Mesothelial cell of epicardium (in vitro differentiated cells): ENCODE measurements at places on chromosomes 2 and 18. TPM values are rescaled to one million over a fixed set of nuclear protein-coding genes. Genes with fewer than 3 reads are reported as not detected.
A peak's percentile ranks its signal among the peaks of the same experiment; 100 is the strongest.

Gene TMEM182
- 7.1 to 9.1 TPM (median 8.0 TPM) in 3 replicates for total RNA-seq

Gene OSBPL6
- 2.1 to 3.1 TPM (median 2.8 TPM) in 3 replicates for total RNA-seq

Gene LOXL3
- 20.3 to 26.7 TPM (median 21.9 TPM) in 3 replicates for total RNA-seq

Gene GDF7
- 3.0 to 3.2 TPM (median 3.1 TPM) in 3 replicates for total RNA-seq

Gene SPATA3
- not detected in 3 replicates for total RNA-seq

Gene LRP1B
- total RNA-seq, result 1.7 to 1.9 TPM (median 1.8 TPM) in 3 replicates

Gene SERPINB2
- total RNA-seq, result 1.00 to 1.4 TPM (median 1.2 TPM) in 3 replicates

Gene IL1RL1
- 0.09 to 0.18 TPM in 2 of 3 replicates, not detected in the other for total RNA-seq

Gene CAVIN2
- total RNA-seq, result 0.72 to 0.96 TPM (median 0.80 TPM) in 3 replicates

Gene PAX8
- total RNA-seq, result 0.13 to 0.31 TPM in 2 of 3 replicates, not detected in the other

Gene SLC23A3
- total RNA-seq, result 1.6 to 2.6 TPM (median 1.7 TPM) in 3 replicates

Gene SAG
- total RNA-seq, result not detected in 3 replicates

Gene CIB4
- total RNA-seq, result not detected in 3 replicates

Gene SCG2
- total RNA-seq, result 2.0 to 2.3 TPM (median 2.0 TPM) in 3 replicates

Gene ARHGAP25
- total RNA-seq, result 1.2 to 1.4 TPM (median 1.3 TPM) in 3 replicates

- H3K36me3 ChIP-seq, result peaks cover 5% of the 10 kb centered on the region
- H3K4me1 ChIP-seq, result peaks cover 3% of the 10 kb centered on the region
- no peak overlapping the region for H3K4me3 ChIP-seq
- H3K27me3 ChIP-seq, result no peaks in the 10 kb centered on the region
- H3K27ac ChIP-seq, result no peak overlapping the region
Observed at GRCh38 chr2:96241900-96242611, 23.7 kb downstream of the TMEM127 start.

DNA sequence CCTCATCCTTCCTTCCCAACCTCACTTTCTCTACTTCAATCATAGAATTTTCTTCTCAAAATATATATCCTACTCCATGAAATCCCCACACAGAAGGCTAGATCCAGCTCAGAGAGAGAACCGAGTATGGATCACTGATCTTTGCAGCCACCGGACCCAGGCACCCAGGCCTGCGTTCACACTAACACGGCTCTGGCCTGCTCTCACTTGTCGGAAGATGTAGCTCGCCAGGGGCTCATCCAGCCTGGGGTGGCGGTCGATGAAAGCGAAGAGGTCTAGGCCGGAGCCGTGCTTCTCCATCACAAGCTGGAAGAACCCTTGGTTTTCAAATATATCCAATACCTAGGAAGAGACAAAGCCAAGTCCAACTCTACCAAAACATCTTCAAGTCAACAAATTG is 12.7 kb upstream of the MTERF4 start:
- H3K27me3 ChIP-seq, result no peaks in the 10 kb centered on the region
- no peaks in the 10 kb centered on the region for H3K4me1 ChIP-seq
- H3K4me3 ChIP-seq, result no peak overlapping the region
- no peak overlapping the region for H3K27ac ChIP-seq
- H3K36me3 ChIP-seq, result no peaks in the 10 kb centered on the region

GRCh38 chr2:55408098-55408882 is 11.4 kb downstream of the CCDC88A start:
- H3K4me1 ChIP-seq, result no peaks in the 10 kb centered on the region
- DNase-seq, result no peak
- no peaks in the 10 kb centered on the region for H3K27me3 ChIP-seq

DNA sequence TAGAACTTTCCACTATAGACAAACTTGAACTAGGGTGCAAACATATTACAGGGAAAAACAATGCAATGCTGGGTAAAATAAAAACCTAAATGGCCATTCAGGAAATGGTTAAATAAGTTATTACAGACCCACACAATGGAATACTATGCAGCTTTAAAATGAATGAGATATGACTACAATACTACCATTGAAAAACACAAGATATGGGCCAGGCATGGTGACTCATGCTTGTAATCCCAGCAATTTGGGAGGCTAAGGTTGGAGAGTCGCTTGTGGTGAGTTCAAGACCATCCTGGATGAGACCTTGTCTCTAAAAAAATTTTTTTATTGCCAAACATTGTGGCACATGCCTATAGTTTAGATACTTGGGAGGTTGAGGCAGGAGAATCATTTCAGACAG is 6.8 kb downstream of the PECR start:
- DNase-seq, result no peak
- no peaks in the 10 kb centered on the region for H3K27me3 ChIP-seq
- no peak overlapping the region for H3K4me3 ChIP-seq
- H3K4me1 ChIP-seq, result no peaks in the 10 kb centered on the region

DNA sequence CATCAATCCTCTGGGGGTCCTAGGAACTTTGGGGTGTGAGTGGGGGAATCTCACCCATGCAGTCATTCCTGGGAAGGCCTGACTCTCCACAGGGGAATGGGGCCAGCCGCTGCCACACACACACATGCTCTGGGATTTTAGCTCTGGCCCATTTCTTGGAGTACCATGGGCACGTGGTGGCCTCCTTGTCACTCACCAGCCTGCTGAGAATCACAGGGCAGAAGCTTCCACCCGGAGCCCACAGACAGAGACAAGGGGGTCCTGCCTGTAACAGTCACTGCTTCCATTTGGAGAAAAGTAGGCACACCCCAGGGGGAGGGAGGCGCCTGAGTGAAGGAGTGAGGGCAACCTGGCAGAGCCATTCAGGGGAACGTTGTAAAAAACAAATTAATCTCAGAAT is 48.8 kb downstream of the TWIST2 start:
- no peaks in the 10 kb centered on the region for H3K36me3 ChIP-seq
- H3K27ac ChIP-seq, result peak overlapping the region; percentile 9
- H3K4me1 ChIP-seq, result peaks cover 30% of the 10 kb centered on the region
- no peak for DNase-seq

DNA sequence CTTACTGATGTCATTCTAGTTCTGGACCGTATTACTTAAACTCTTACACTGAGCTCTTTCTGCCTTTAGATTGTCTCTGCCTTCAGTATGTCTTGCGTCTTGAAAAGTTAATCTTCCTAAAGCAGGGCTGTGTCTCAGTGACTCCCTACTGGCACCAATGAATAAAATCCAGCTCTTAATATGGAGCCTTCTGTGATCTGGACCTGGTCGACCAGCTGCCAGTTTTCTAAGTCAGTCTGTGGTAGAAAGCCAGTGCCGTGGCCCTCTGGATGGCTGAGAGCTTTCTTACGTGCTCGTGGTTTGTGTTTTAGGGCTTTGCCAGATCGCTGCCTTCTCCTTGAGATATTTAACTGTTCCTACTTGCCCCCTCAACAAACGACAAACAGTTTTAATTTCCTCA is 26.8 kb downstream of the ZNF407 start:
- H3K27ac ChIP-seq, result no peak overlapping the region
- no peak for DNase-seq
- H3K4me1 ChIP-seq, result peaks cover 20% of the 10 kb centered on the region
- no peaks in the 10 kb centered on the region for H3K27me3 ChIP-seq
- no peak overlapping the region for H3K4me3 ChIP-seq

DNA sequence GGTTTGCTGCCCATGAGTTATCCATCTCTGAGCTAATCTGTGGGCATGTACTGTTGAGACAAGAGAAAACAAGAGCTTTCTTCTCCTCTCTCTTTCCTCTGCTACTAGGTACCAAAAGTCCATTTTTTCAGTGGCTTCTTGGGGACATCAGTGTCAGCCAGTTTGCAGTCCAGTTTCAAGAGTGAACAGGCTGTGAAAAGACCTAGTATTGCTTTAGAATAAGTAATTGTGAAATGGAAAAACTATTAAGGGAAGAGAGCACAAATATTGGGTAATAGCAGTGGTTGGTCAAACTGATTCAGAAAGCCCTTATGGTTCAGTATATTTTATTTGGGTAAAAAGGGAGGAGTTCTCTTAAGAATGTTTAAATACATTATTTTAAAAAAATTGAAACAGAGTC is 33.0 kb upstream of the MEP1B start:
- no peak for DNase-seq
- H3K27ac ChIP-seq, result no peak overlapping the region

GRCh38 chr2:79670198-79670597 is 157.3 kb downstream of the CTNNA2 start:
- H3K36me3 ChIP-seq, result no peaks in the 10 kb centered on the region
- H3K27ac ChIP-seq, result no peak overlapping the region
- peak; percentile 31 for DNase-seq
- H3K27me3 ChIP-seq, result no peaks in the 10 kb centered on the region
- H3K4me1 ChIP-seq, result no peaks in the 10 kb centered on the region

DNA sequence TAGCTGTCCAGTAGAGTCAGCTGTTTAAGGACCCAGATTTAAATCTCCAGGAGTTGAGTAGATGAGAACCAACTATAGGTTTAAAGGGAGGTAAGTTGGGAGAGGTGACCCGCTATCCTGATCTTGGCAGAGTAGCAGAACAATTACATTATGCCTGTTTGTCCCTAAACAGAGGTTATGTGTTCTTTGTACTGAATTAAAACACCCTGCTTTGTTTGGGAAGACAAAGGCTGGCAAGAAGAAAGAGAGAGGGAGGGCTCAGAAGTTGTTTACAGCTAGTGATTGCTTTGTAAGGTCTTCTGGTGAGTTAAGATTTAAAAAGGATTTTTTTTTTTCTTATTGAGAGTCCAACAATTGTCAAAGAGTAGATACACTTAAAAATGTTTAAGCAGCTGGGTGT is 37.3 kb downstream of the USP14 start:
- no peaks in the 10 kb centered on the region for H3K4me1 ChIP-seq
- H3K27me3 ChIP-seq, result no peaks in the 10 kb centered on the region
- peaks cover 35% of the 10 kb centered on the region for H3K36me3 ChIP-seq

GRCh38 chr2:200578778-200579177 is 7.0 kb upstream of the AOX1 start:
- H3K4me1 ChIP-seq, result no peaks in the 10 kb centered on the region
- H3K4me3 ChIP-seq, result no peak overlapping the region
- H3K36me3 ChIP-seq, result peaks cover 13% of the 10 kb centered on the region
- no peak overlapping the region for H3K27ac ChIP-seq

GRCh38 chr18:31161757-31162418 is 768 bp downstream of the DSC1 start:
- peak overlapping the region; percentile 32 for H3K27ac ChIP-seq
- DNase-seq, result no peak
- H3K4me3 ChIP-seq, result no peak overlapping the region
- peaks cover 24% of the 10 kb centered on the region for H3K4me1 ChIP-seq

GRCh38 chr18:62844850-62845643 is 129.7 kb downstream of the PHLPP1 start:
- peaks cover 3% of the 10 kb centered on the region for H3K36me3 ChIP-seq
- no peak overlapping the region for H3K4me3 ChIP-seq
- no peaks in the 10 kb centered on the region for H3K4me1 ChIP-seq
- H3K27ac ChIP-seq, result no peak overlapping the region
- no peaks in the 10 kb centered on the region for H3K27me3 ChIP-seq

DNA sequence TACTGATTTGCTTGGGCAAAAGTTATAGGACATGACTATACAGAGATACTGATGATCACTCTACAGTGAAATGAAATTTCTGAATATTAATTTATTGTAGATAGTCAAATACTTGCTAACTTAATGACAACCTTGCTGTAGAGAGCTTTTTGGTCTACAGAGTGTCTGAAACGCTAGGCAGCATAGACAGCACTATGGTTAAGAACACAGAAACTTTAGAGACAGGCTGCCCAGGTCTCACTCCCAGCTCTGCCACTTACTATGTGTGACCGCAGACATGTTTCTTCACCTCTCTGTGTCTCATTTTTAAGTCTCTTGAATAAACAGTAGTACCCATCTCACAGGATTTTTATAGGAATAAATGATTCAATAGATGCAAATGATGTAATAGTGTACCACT is 247.0 kb downstream of the TCF4 start:
- no peak for DNase-seq
- peak overlapping the region; percentile 9 for H3K27ac ChIP-seq
- H3K4me3 ChIP-seq, result no peak overlapping the region
- H3K36me3 ChIP-seq, result no peaks in the 10 kb centered on the region

- H3K36me3 ChIP-seq, result no peaks in the 10 kb centered on the region
- no peak for DNase-seq
- no peak overlapping the region for H3K27ac ChIP-seq
- peaks cover 7% of the 10 kb centered on the region for H3K4me1 ChIP-seq
Observed at GRCh38 chr2:120472891-120473309, 127.0 kb downstream of the INHBB start.

GRCh38 chr18:44474067-44474411 is 206.6 kb upstream of the SETBP1 start:
- H3K4me3 ChIP-seq, result no peak overlapping the region
- no peak for DNase-seq
- no peak overlapping the region for H3K27ac ChIP-seq
- no peaks in the 10 kb centered on the region for H3K27me3 ChIP-seq
- peaks cover 16% of the 10 kb centered on the region for H3K4me1 ChIP-seq

DNA sequence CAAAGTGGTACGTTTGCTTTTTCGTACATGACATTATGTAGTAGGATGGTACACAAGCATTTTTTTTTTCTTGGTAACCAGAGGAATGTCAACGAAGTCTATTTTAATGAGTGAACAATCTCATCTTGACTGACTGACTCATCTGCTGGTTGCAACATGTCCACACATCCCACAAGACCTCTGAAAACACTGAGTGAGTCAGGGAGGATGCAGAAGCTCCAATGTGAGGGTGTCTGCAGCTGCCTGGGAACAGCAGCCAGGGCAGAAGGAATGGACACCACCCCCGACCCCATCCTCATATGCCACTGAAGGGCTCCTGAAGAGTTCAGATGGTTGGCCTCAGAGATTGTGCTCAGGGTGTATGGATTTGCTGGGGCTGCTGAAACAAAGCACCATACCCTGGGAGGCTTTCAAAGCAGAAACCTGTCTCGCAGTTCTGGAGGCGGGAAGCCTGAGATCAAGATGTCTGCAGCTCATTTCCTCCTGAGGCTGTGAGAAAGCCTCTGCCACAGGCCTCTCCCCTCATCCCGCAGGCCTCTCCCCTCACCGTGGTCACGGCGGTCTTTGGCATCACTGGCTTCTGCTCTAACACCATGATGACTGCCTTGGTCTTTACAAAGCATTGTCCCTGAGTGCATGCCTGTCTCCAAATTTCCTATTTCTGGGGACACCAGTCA is 124.6 kb downstream of the LRATD1 start:
- no peaks in the 10 kb centered on the region for H3K36me3 ChIP-seq
- peaks cover 21% of the 10 kb centered on the region for H3K27me3 ChIP-seq
- H3K4me1 ChIP-seq, result no peaks in the 10 kb centered on the region
- no peak overlapping the region for H3K27ac ChIP-seq
- DNase-seq, result no peak

DNA sequence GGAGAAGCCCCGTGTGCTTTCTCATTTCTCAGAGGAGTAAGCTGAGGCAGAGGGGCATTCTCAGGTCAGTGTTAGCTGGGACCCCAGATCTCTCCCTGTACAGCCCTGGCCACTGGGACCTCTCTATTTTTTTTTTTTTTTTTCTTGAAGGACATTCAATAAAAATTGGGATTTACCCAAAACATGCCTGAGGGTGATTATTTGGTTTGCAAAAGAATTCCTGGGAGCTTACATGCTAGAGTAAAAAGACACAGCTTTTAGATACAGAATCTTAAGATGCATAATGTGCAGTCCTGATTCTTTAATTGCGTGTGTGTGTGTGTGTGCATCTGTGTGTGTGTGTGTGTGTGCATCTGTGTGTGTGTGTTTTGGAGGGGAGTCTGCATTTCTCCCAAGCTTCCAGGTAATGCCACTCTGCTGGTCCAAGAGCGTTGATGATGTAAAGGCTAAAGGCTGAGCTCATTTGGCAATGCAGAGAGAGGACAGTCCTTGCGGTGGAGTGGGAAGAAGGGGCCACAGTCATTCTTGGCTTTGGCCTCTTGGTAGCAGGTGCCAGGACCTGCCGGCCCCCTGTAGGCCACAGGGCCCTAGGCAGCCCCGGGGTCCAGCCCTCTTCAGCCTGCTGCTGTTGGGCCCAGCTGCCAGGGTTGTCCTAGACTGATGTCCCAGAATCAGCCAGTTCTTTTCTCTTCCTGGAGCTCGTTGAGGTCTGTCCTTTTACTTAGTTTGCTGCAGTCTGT is 74.1 kb upstream of the MCFD2 start:
- no peak overlapping the region for H3K27ac ChIP-seq
- no peak for DNase-seq
- no peak overlapping the region for H3K4me3 ChIP-seq
- peaks cover 4% of the 10 kb centered on the region for H3K4me1 ChIP-seq
- H3K27me3 ChIP-seq, result no peaks in the 10 kb centered on the region
- H3K36me3 ChIP-seq, result peaks cover 2% of the 10 kb centered on the region
